ENCODE measurements at places on chromosomes 16 and 17.

DNA sequence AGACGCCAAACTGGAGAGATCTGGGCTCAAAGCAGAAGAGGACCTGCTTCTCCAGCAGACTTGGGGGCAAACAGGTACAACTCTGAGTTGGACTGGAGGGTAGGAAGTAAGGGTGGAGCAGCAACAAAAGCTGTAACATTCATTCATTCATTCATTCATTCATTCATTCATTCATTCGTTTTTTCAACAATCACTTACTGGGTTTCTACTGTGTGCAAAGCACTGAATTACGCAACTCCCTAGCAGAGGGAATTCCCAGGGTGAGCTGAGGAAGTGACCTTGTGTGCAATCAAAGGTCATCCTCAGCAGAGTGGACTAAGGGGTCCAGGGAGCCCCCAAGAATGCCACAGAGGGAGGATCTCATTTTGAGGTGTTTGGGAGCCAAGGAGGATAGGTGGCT is 231.1 kb upstream of the SDK2 start:
- DNase-seq = no peak

- no peak for DNase-seq
These were observed 452.1 kb upstream of the HSBP1 start for GRCh38 chr16:83355570-83356218.

GRCh38 chr16:16791051-16791450 is 412.1 kb downstream of the NPIPA7 start:
- no peak for DNase-seq

- DNase-seq = no peak
These were observed 228.4 kb downstream of the CPPED1 start for GRCh38 chr16:12575288-12575687.

- DNase-seq = peak; percentile 68
These were observed 12.6 kb downstream of the GRB7 start for GRCh38 chr17:39750131-39751015.

- no peak for DNase-seq
These were observed 13.9 kb upstream of the LPCAT2 start for GRCh38 chr16:55494994-55495421.

DNA sequence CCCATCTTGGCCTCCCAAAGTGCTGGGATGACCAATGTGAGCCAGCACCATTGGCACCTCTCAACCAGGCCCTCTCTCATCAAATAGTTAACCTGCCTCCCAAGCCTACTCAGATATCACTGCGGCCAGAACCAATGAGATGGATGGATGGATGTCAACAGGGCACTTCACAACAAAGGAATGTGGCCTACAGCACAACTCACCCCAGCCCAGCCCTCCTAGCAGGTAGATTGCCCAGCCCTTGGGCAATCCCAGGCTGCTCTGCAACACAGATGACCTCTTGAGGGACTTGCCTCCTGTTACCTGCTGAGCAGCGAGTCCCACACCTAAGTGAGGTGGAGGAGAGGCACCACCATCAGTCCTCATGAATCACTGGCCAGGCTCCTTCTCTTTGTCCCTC is 22.6 kb upstream of the KIFC3 start:
- peak; percentile 25 for DNase-seq

DNA sequence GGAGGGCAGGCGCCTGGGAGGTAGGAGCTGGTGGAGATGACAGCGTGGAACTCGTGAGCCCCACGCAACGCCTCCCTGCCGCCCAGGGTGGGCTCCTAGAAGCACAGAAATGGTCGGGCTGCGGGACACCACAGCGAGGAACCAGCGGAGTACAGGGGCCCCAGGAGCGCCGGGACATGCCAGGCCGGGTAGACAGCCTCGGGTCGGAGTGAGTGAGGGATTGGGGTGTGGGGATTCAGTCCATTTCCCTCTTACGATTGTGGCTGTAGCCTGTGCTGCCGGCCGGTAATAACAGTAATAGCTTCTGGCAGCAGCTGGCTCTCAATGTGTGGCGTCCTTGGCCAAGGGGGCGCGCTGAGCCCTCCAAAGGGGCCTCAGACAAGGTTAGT is 12.2 kb upstream of the CES3 start:
- no peak for DNase-seq

GRCh38 chr16:79422064-79422463 is 178.5 kb downstream of the MAF start:
- no peak for DNase-seq

- no peak for DNase-seq
These were observed 95.2 kb downstream of the C16orf78 start for GRCh38 chr16:49468611-49469310.

DNA sequence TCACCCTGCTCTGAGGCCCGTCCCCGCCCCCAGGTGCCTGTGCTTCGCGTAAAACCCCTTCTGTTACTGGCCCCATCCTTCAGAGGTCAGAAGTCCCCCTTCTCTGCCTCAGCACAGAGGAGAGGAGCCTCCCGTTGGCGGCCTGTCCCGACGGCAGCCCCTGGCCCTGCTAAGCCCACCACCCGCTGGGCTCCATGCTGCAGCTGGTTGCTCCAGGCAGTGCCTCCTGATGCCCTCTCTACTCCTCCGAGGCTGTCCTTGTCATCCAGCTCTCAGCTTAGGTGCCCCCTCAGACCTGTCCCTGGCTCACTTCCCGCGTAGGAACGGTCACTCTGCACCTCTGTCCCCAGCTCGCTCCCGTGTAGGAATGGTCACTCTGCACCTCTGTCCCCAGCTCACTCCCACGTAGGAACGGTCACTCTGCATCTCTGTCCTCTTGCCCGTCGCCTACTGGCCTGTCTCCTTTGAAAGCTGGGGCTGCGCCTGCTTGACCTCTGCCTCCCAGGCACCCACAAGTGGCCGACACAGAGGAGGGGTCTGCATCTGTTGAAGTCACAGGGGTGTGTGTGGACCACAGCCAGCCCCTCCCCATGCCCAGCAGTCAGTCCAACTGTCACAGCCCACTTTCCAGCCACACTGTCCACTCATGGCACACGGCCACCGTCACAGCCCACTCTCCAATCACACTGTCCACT is 31.7 kb upstream of the ZC3H18 start:
- no peak for DNase-seq

- no peak for DNase-seq
These were observed 5.9 kb downstream of the BAHCC1 start for GRCh38 chr17:81400996-81401722.

- no peak for DNase-seq
These were observed at the start of gene ZSCAN10 for GRCh38 chr16:3098459-3099394. Gene ZSCAN10 (minus strand): TSS chr16:3099294. CDS start chr16:3092937, 6,357 bp downstream.

GRCh38 chr17:77889135-77889505 is 69.4 kb upstream of the TNRC6C start:
- no peak for DNase-seq

DNA sequence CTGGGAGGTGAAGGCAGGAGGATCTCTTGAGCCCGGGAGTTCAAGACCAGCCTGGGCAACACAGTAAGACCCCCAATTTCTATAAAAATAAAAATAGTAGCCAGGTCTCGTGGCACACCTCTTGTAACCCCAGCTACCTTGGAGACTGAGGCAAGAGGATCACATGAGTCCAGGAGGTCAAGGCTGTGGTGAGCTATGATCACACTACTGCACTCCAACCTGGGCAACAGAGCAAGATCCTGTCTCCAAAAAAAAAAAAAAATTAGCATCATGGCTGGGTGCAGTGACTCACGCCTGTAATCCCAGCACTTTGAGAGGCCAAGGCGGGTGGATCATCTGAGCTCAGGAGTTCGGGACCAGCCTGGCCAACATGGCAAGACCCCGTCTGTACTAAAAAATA is 6.7 kb upstream of the CBX2 start:
- no peak for DNase-seq

All from heart left ventricle (tissue), 16 donors.